T-helper 2 cell treated with Interferon-gamma antibody and Interleukin-4, amounts not matched to agents 100 ng/mL and 5 ng/mL, for 36 hours (primary cell): ENCODE measurements at places on chromosomes 7 and 10. TPM values are rescaled to one million over a fixed set of nuclear protein-coding genes. Genes with fewer than 3 reads are reported as not detected.

The FOXP2 gene
- total RNA-seq, result not detected in 2 replicates

The EGFR gene
- not detected in 2 replicates for total RNA-seq

The GATA3 gene
- total RNA-seq, result 161 and 163 TPM in 2 replicates

The AKR1D1 gene
- not detected in 2 replicates for total RNA-seq

The ANXA8L1 gene
- 0.52 and 0.86 TPM in 2 replicates for total RNA-seq

The CSGALNACT2 gene
- 35.9 and 36.9 TPM in 2 replicates for total RNA-seq

The ACTL6B gene
- total RNA-seq, result not detected in 2 replicates

The ZNF503 gene
- total RNA-seq, result 0.07 and 0.18 TPM in 2 replicates

The RBP4 gene
- not detected in 2 replicates for total RNA-seq

The UCMA gene
- not detected in 2 replicates for total RNA-seq

The CHAT gene
- 0.14 TPM in 1 of 2 replicates, not detected in the other for total RNA-seq

The YKT6 gene
- total RNA-seq, result 70.7 and 70.9 TPM in 2 replicates

The NUTM2A gene
- 0.18 and 0.50 TPM in 2 replicates for total RNA-seq

The TUBGCP2 gene
- total RNA-seq, result 54.4 and 61.5 TPM in 2 replicates

The CFAP69 gene
- total RNA-seq, result not detected in 2 replicates

The TRIM74 gene
- 1.5 and 2.0 TPM in 2 replicates for total RNA-seq

The NXPH1 gene
- total RNA-seq, result not detected in 2 replicates

The PCLO gene
- not detected in 2 replicates for total RNA-seq
